ENCODE measurements at places on chromosomes 16 and 17. TPM values are rescaled to one million over a fixed set of nuclear protein-coding genes. Genes with fewer than 3 reads are reported as not detected.

Gene PPM1D
- polyA plus RNA-seq: 16.7 TPM

Gene USP32
- polyA plus RNA-seq: 27.7 TPM

Gene KIF18B
- polyA plus RNA-seq: 0.10 TPM

Gene MRPL58
- polyA plus RNA-seq: 49.7 TPM

Gene TP53TG3
- polyA plus RNA-seq: not detected

Gene NUTF2
- 144 TPM for polyA plus RNA-seq

Gene CHD9NB
- polyA plus RNA-seq: 0.17 TPM

Gene LYZL6
- not detected for polyA plus RNA-seq

Gene RND2
- polyA plus RNA-seq: 43.8 TPM

Gene C16orf86
- polyA plus RNA-seq: 1.4 TPM

Gene CPNE2
- 18.6 TPM for polyA plus RNA-seq

Gene KRT32
- not detected for polyA plus RNA-seq

Gene FOXO3B
- 4.2 TPM for polyA plus RNA-seq

Gene C17orf78
- not detected for polyA plus RNA-seq

Gene SMIM5
- polyA plus RNA-seq: not detected

Gene C17orf58
- 54.5 TPM for polyA plus RNA-seq

Gene HOXB7
- polyA plus RNA-seq: not detected

Gene CCL7
- not detected for polyA plus RNA-seq

Gene NEUROD2
- polyA plus RNA-seq: not detected

Gene PRSS36
- polyA plus RNA-seq: 2.0 TPM

Gene NOTUM
- polyA plus RNA-seq: 0.12 TPM

Gene CARD14
- 0.12 TPM for polyA plus RNA-seq
